G401 (cell line): ENCODE measurements at places on chromosomes 3 and 15. TPM values are rescaled to one million over a fixed set of nuclear protein-coding genes. Genes with fewer than 3 reads are reported as not detected.

ABCC5 gene
- total RNA-seq, result 7.4 and 8.6 TPM in 2 replicates

CCRL2 gene
- total RNA-seq, result 0.98 and 3.2 TPM in 2 replicates

EXD1 gene
- 0.03 TPM in 1 of 2 replicates, not detected in the other for total RNA-seq

CELF6 gene
- 0.07 and 0.18 TPM in 2 replicates for total RNA-seq

MNS1 gene
- total RNA-seq, result 1.3 and 2.1 TPM in 2 replicates

- no peak for DNase-seq
These were observed 231.0 kb upstream of the TLE3 start for GRCh38 chr15:70328679-70329115.

DNA sequence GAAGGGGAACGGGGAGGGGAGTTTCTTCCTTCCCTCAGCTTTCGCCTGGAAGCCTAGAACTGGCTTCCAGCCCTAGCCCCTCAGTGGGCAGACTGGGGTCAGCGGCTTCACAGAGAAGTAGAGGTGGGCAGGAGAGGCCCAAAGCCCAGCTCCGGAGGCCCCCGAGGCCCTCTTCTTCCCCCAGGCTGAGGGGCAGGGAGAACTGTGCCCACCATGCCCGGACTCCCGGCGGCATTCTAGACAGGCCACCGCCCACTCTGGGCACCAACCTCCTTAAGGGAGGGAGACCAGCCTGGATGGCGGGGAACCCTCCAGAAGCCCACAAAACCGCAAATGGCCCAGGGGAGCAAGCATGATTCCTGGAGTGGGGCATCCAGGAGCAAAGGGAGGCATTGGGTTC is 17.9 kb downstream of the HAPLN3 start:
- DNase-seq, result no peak

DNA sequence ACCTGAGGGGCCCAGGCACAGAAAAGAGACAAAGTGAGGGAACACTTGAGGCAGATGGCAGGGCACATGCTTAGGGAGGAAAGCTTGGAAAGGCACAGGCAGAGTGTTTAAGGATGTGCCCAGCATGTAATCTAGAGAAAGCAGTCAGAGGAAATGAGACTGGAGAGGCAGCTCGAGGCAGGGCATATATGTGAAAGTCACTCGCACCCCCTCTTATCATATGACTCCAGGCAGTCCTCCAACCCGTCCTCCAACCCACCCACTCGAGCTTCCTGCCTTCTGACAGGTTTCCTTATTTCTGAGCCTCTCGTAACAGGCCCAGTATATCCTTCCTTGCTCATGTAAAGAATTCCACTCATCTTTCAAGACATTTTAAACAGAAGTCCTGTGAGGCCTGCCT is 294.0 kb downstream of the SOX2 start:
- no peak for DNase-seq

DNA sequence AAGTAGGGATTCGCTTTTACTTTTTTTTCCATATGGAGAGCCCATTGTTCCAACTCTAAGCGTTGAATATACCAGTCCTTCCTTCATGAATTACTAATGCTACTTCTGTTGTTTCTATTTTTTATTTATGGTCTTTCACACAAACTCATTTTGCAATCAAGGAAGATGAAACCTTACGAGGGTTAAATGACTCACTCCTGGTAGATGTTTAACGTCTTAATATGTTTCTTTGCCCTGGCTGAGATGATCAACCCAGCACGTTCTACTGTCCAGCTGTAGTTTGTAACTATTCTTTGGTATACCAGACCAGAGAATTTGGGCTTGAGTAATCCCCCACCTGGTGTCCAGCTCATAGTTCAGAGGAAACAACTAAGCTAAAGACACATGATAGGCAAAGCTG is 23.1 kb downstream of the CDCP1 start:
- no peak for DNase-seq

- DNase-seq, result no peak
These were observed 56.5 kb downstream of the ATP13A4 start for GRCh38 chr3:193498215-193498614.

- DNase-seq, result no peak
These were observed 41.2 kb upstream of the ZNF385D start for GRCh38 chr3:21792176-21792575.

- DNase-seq, result no peak
These were observed 270.2 kb upstream of the THBS1 start for GRCh38 chr15:39310633-39311032.
